ENCODE measurements at places on chromosomes 5 and 9.

DNA sequence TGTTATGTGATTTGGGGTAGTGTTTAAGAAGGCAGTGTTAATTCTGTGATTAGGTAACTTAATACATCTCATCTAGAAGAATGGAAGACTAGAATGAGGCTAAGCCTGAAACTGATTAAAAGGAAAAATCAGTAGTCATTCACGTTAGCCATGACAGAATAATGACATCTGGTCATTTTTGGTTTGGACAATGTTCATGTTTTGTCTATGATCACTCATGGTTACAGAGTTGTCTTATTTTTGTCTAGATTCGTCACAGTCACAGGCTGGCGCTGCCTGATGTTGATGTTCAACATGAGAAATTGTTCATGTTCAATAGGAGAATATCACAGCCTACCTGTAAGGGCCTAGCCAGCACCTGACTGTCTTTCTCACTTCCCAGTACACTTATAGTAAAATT is 9.5 kb upstream of the DOCK2 start:
- DNase-seq = no peak

GRCh38 chr5:119578937-119579336 is 50.4 kb upstream of the FAM170A start:
- no peak for DNase-seq

GRCh38 chr5:15683332-15683731 is 183.4 kb downstream of the FBXL7 start:
- DNase-seq = no peak

DNA sequence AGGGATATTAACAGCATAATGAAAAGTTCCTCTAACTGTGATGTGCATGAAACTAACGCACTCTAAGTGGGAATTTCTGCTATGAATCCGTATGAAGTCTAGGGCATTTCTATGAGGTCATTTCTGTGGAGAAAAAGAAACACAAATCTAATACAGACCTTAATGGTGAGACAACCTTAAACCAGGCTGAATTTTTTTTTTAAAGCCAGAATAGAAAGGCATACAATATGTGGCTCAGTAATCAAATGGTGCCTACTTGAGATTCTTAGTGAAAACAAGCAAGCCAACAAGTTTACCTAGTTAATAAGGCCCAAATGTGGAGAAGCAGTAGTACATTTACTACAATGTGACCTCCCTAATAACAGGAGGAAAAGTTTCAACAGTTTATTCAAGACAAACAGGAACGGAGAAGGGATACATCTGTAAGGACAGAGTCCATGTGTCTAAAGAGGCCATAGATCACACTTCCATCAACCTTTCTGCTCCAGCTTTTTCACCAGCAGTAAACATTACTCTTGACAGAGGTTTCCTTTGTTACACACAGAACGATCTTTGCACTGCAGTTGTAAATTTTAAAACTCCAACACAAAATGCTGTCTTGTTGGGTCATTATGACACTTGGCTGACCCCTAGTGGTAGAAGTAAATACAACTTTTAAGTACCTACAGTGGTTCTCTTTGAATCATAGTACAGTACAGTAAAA is 26.2 kb downstream of the CARNMT1 start:
- peak; percentile 29 for DNase-seq

Data from NCI-H2227 treated with DMSO at 0.1 percent for 48 hours (cell line).